DMS79 (cell line): ENCODE measurements at places on chromosomes 16 and 17.
A peak's percentile ranks its signal among the peaks of the same experiment; 100 is the strongest.

DNA sequence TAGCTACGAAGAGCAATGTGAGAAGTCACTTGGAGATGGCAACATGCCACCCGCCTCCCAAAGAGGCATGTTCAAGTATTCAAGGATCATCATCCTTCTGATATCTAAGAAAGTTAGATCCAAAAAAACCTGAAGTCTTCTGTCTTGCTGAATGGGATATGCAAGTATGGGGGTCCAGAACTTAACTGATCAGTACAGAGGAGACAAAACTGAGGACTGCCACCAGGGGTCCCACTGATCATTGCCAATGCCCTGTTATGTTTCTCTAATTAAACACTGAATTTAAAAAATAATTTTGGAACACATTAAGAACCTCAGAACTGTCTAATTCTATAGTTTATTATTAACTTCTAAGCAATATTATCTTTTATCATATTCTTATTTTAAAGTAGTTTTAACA is 99.7 kb downstream of the CDH8 start:
- DNase-seq = no peak

DNA sequence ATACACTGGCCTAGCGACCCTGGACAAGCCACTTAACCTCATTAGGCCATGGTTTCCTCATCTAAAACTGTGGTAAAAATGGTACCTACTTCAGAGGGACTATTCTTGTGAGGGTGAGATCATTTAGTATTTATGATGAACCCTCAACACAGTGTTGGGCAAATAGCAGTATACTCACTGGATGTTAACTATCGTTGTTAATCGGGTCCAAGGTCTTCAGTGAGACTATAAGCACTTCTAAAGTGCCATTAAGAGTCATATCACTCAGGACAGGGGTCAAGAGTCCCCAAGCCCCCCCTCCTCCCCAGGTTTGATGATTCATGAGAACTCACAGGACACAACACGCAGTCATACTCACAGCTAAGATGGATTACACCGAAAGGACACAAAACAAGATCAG is 11.0 kb downstream of the TK2 start:
- no peak for DNase-seq

DNA sequence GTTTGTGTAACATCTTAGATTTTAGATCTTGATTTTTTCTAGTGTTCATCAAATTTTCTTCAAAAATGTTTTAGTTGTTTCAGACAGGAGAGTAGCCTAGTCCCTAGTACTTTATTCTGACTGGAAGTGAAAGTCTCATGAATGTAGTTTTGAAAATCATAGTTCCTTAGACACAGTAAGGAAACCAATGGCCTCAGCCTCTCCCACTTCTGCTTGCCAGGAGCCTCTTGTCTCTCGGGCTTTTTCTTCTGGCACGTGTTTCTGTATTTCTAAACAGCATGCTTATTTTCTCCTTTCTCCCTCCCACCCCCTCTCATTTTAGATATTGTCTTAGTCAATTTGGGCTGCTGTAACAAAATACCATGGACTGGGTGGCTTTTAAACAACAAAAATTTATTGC is 9.8 kb downstream of the SLFN5 start:
- DNase-seq = no peak

- no peak for DNase-seq
Measured at GRCh38 chr16:64276646-64277045, 845.2 kb downstream of the CDH11 start.

DNA sequence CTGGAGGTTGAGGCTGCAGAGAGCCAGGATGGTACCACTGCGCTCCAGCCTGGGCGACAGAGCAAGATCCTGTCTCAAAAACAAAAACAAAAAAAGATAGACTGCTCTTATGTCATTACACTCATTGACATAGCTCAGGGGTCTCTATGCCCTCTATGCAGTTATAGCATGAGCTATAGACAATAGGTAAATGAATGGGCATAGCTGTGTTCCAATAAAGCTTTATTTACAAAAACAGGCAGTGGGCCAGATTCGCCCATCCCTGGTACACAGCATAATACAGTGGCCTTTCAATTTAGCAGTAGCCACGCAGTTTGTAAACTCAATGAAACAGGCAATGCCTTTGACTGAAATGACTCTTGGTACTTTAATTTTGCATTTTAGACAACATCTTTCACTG is 51.5 kb downstream of the XYLT1 start:
- no peak for DNase-seq

GRCh38 chr17:77746896-77747554 is 211.5 kb upstream of the TNRC6C start:
- DNase-seq = no peak

- DNase-seq = peak; percentile 52
Measured at GRCh38 chr17:39617446-39618245, 9.1 kb upstream of the PPP1R1B start.

GRCh38 chr17:35238821-35239220 is 4.1 kb upstream of the SLFN5 start:
- no peak for DNase-seq

DNA sequence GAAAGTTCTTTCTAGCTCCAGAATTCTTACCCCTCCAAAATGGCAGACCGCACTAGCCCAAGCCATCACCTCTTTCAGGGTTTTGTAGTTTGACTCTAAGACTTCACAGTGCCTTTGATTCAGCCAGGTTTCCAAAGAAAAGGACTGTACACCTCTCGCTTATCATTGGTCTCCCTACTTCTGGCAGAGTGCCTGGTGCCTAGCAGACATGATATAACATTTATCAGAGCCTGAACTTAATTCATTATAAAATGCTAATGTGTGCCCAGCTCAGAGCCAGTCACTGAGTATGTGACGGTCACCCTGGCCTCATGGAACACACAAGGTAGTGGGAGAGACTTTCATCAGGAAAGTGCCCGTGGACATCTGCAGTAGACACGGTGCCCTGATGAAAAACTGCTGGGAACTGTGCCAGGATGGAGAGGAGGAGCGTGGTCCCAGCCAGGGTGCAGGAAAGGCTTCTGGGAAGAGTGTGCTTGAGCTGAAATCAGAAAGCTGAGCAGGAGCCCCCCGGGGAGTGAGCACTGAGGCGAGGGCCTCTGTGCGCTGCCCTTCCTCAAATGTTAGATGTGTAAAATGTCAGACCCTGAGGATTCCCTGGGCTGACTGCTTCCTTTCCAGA is 34.3 kb upstream of the LGALS9 start:
- DNase-seq = peak; percentile 8

- DNase-seq = no peak
Measured at GRCh38 chr17:33258296-33258695, 34.8 kb downstream of the ASIC2 start.

- DNase-seq = no peak
Measured at GRCh38 chr17:40419559-40420331, 2.0 kb upstream of the TOP2A start.

- DNase-seq = no peak
Measured at GRCh38 chr17:55458978-55459377, 37.3 kb upstream of the MMD start.

- DNase-seq = no peak
Measured at GRCh38 chr17:6559753-6560215, 3.4 kb upstream of the PITPNM3 start.

DNA sequence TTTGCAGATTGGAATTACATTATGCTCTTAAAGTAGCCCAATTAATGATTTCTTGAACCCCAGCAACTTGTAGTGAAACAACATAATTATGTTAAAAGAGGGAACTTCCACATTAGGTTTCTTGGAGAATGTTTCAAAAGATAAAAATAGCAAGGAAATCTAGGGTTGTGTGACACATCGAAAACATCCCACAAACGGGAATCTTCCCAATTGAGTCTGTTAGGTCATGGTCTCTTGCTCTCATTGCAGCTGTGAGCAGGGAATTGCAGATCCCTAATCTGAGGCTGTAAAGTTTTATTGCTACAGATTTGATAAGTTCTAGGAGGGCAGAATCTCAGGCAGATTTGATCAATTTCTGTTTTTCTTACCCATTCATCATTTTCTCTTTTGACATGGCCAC is 6.7 kb upstream of the LPO start:
- no peak for DNase-seq

- DNase-seq = no peak
Measured at GRCh38 chr16:53642094-53642493, 61.6 kb downstream of the RPGRIP1L start.

- peak; percentile 66 for DNase-seq
Measured at GRCh38 chr17:31858642-31859486, at the start of gene COPRS. COPRS (minus strand) TSS chr17:31859244; CDS start chr17:31859199, 45 bp downstream.

GRCh38 chr16:83338138-83338537 is 469.6 kb upstream of the HSBP1 start:
- no peak for DNase-seq

DNA sequence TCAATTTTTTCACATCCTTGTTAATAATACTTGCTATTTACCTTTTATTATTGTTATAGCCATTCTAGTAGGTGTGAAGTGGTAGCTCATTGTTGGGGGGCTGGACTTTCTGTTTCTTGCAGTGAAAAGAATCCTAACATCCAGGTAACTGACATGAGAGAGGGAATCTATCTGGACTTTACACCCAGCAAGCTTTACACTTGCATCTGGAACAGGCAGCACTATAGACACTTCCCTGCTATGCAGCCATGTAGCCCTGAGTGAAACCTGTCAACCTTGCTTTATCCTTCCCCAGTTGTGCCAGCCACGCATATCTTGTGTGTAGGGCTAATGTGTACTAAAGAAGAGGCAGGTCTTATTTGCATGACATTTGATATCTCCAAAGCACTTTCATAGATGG is 16.9 kb upstream of the ABCC12 start:
- DNase-seq = no peak

GRCh38 chr16:48963901-48964615 is 317.6 kb downstream of the CBLN1 start:
- no peak for DNase-seq

DNA sequence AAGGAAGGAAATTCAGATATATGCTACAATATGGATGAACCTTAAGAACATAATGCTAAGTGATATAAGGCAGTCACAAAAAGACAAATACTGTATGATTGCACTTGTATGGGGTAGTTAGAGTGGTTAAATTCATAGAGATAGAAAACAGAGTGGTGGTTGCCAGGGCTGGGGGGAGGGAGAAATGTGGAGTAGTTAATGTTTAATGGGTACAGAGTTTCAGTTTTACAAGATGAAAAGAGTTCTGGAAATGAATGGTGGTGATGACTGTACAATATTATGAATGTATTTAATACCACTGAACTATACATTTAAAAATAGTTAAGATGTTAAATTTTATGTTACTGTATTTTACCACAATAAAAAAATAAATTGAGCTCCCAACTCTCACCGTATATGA is 157.9 kb downstream of the TOX3 start:
- no peak for DNase-seq

- DNase-seq = no peak
Measured at GRCh38 chr17:9235346-9235745, 214.0 kb downstream of the NTN1 start.

DNA sequence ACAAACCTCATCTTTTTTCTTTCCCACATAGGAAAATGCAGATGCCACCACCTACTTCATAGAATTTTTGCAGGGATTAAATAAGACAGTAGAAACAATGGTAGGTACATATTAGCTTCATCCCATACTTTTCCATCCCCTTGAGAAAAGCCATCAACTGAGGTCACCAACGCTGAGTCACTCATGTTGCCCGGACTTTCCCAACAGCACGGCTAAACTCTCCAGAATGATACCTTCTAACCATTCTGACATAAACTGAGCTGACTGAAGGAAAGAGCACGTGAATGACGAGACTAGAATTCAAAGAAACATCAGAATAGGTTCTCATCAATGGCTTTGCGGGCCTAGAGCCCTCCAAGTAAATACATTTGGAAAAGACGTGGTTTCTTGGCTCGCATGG is 146.0 kb upstream of the RCVRN start:
- no peak for DNase-seq

DNA sequence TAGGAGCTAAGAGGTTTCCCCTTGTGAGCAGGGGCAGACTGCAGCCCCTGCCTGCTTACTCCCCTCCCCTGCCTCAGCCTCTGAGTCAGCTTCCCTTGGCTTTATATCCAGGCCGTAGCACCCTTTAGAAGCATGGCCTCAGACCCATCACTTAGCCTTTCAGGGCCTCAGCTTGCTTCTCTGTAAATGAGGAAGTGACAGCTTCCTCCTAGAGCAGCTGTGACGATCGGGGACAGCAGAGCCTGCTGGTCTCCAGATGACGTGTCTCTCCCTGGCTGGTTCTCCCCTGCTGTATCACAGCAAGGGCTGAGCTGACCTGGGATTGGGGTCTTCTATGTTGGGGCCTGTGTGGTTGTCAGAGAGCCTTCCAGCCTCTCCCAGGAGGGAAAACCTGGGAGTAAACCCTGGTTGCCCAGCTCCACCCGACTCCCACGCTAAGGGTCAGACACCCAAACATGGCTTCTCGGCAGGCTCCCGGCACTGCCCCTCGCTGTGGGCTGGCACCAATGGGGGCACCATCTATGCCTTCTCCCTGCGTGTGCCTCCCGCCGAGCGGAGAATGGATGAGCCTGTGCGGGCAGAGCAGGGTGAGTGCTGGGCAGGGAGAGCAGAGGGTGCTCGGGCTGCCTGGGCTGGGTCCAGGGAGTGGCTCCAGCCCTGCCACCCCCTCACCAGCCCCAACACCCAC is 16.3 kb upstream of the MYO15B start:
- DNase-seq = no peak

DNA sequence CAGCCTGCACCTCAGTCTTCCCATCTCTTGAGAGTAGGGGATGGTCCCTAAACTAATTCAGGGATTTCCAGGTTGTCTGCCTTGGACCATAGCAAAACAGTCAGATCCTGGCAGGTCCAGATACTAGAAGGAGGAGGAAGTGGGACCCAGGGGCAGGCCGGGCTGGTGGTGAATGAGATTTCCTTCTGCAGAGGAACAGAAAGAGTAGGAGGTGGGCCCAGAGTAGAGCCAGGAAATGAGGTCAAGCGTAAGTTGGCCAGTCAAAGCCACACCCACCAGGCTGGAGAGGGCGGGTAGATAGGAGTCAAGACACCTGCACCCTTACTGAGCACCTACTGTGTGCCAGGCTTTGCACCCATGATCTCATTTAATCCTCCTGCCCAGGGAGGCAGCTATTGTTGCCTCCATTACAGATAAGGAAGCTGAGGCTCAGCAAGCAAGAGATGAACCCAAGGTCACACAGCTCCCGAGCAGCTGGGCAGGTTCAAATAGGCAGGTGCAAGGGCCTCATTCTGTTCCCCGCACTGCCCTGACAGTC is 2.6 kb downstream of the CDH5 start:
- no peak for DNase-seq

- DNase-seq = no peak
Measured at GRCh38 chr17:80198144-80198661, 21.9 kb downstream of the SGSH start.

- DNase-seq = no peak
Measured at GRCh38 chr17:76528156-76528527, 9.4 kb downstream of the CYGB start.

- no peak for DNase-seq
Measured at GRCh38 chr17:17782523-17783115, 54.2 kb downstream of the SREBF1 start.

GRCh38 chr17:17661834-17662385 is 19.3 kb upstream of the RAI1 start:
- no peak for DNase-seq

GRCh38 chr16:68370581-68371275 is 59.9 kb downstream of the PRMT7 start:
- DNase-seq = no peak
